Mesothelial cell of epicardium (in vitro differentiated cells): ENCODE measurements at places on chromosomes 12 and 14. TPM values are rescaled to one million over a fixed set of nuclear protein-coding genes. Genes with fewer than 3 reads are reported as not detected.

The RNASE7 gene
- total RNA-seq, result 0.29 to 0.66 TPM (median 0.34 TPM) in 3 replicates

The KCNJ8 gene
- total RNA-seq, result 2.9 to 3.9 TPM (median 3.6 TPM) in 3 replicates

The HOXC9 gene
- total RNA-seq, result 1.1 to 2.0 TPM (median 1.6 TPM) in 3 replicates

The DHRS2 gene
- total RNA-seq, result 1.2 to 1.6 TPM (median 1.5 TPM) in 3 replicates

The MSRB3 gene
- 19.9 to 20.4 TPM (median 19.9 TPM) in 3 replicates for total RNA-seq

The LRRIQ1 gene
- 3.8 to 4.2 TPM (median 4.0 TPM) in 3 replicates for total RNA-seq

The KRT73 gene
- not detected in 3 replicates for total RNA-seq

GRCh38 chr12:107356266-107356936, 263.1 kb upstream of the CRY1 start:
- H3K4me3 ChIP-seq, result no peak overlapping the region
- no peaks in the 10 kb centered on the region for H3K4me1 ChIP-seq
- no peaks in the 10 kb centered on the region for H3K36me3 ChIP-seq
- peaks cover 18% of the 10 kb centered on the region for H3K27me3 ChIP-seq
- DNase-seq, result no peak

- H3K36me3 ChIP-seq, result peaks cover 5% of the 10 kb centered on the region
- no peak overlapping the region for H3K4me3 ChIP-seq
- DNase-seq, result no peak
- H3K4me1 ChIP-seq, result peaks cover 28% of the 10 kb centered on the region
- H3K27me3 ChIP-seq, result no peaks in the 10 kb centered on the region
These were observed 33.4 kb downstream of the TSPAN9 start for GRCh38 chr12:3110578-3110977.

GRCh38 chr14:32230695-32231280, 27.7 kb upstream of the RNU6-8 start:
- no peak for DNase-seq
- H3K36me3 ChIP-seq, result peaks cover 4% of the 10 kb centered on the region
- H3K27ac ChIP-seq, result peak overlapping the region; percentile 11
- no peak overlapping the region for H3K4me3 ChIP-seq
- H3K27me3 ChIP-seq, result no peaks in the 10 kb centered on the region

GRCh38 chr14:38073641-38074040, 134.1 kb upstream of the SSTR1 start:
- no peaks in the 10 kb centered on the region for H3K27me3 ChIP-seq
- H3K4me1 ChIP-seq, result peaks cover 6% of the 10 kb centered on the region
- DNase-seq, result no peak
- no peak overlapping the region for H3K4me3 ChIP-seq

GRCh38 chr14:102238131-102238530, 66.8 kb downstream of the MOK start:
- no peak overlapping the region for H3K27ac ChIP-seq
- H3K36me3 ChIP-seq, result no peaks in the 10 kb centered on the region
- H3K27me3 ChIP-seq, result no peaks in the 10 kb centered on the region

- H3K27me3 ChIP-seq, result no peaks in the 10 kb centered on the region
- no peak for DNase-seq
- no peaks in the 10 kb centered on the region for H3K36me3 ChIP-seq
- no peak overlapping the region for H3K4me3 ChIP-seq
- H3K27ac ChIP-seq, result no peak overlapping the region
- no peaks in the 10 kb centered on the region for H3K4me1 ChIP-seq
These were observed 12.2 kb downstream of the ITPK1 start for GRCh38 chr14:93103392-93104080.

GRCh38 chr12:33439587-33440011, at the start of gene SYT10:
TSS of gene SYT10 (minus strand) at chr12:33439819. CDS start at chr12:33439522, 297 bp downstream.
- H3K4me1 ChIP-seq, result peaks cover 32% of the 10 kb centered on the region
- H3K27me3 ChIP-seq, result peaks cover 12% of the 10 kb centered on the region
- peak; percentile 27 for DNase-seq
- peak within 1 kb of the TSS; percentile 90 for H3K4me3 ChIP-seq
- no peaks in the 10 kb centered on the region for H3K36me3 ChIP-seq

DNA sequence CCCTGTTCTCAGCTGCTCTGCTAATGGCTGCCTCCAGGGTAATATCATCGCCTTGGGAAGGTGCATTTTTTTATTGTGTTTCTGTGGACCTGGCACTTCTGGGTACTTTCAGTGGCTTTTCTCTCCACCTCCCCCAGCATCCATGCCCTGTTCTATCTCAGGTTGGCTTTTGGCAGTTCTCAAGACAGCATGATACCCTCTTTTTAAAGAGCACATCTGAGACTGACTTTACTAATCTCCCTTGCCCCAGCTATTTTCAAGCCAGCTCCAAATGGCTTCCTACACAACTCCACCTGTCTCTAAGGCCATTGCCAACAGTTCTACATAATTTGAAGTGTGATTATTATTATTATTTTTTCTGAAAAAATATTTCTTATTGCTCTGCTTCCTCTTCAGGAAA, 39.1 kb downstream of the CCDC175 start:
- H3K27ac ChIP-seq, result no peak overlapping the region
- H3K4me3 ChIP-seq, result no peak overlapping the region

DNA sequence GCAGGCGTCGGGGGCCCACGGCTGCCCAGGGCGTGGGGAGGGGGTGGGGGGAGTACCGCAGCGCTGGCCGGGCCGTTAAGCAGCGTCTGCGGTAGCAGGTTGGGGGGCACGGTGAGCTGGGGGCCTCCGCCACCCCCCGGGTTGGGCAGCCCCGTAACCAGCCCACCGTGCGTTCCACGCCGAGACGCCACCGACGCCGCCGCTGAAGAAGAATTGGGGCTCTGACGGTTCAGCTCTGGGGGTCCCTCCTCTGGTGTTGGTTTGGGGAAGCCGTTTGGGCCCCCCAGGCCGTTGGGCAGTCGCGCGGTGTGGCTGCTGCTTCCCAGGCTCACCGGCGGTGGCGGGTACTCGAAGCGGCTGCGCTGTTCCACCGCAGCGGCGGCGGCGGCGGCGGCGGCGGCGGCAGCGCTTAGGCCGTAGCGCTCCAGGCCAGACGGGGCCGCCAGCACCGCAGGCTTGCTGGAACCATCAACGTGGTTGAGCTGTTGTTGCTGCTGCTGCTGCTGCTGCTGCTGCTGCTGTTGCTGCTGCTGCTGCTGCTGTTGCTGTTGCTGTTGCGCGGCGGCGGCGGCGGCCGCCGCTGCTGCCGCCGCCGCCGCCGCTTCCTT, 1.5 kb downstream of the IRF2BPL start:
- H3K4me3 ChIP-seq, result peak overlapping the region; percentile 88
- H3K36me3 ChIP-seq, result peaks cover 13% of the 10 kb centered on the region
- H3K27me3 ChIP-seq, result no peaks in the 10 kb centered on the region
- no peak for DNase-seq

DNA sequence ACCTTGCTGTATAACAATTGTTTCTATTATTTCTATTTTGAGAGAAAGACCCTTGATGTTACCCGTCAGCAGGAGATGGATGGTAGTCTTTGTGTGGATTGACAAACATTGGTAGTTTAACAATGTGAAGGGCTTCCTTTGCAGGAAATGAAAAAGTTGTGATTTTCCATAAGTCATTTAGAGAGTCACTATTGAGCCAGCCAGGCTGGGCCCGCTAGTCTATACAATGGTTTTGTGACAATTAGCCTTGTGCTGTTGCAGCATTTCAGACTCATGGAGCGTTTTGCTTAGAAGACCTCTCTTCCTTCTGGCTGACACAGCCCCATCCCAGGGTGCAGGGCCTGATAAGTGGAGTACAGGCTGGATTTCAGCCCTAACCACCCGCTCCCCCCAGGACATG, 18.3 kb upstream of the SLC38A2 start:
- H3K36me3 ChIP-seq, result peaks cover 3% of the 10 kb centered on the region
- H3K27ac ChIP-seq, result no peak overlapping the region
- no peaks in the 10 kb centered on the region for H3K27me3 ChIP-seq
- DNase-seq, result no peak
- H3K4me1 ChIP-seq, result peaks cover 40% of the 10 kb centered on the region

- no peak overlapping the region for H3K27ac ChIP-seq
- peak overlapping the region; percentile 61 for H3K4me3 ChIP-seq
- peaks cover 4% of the 10 kb centered on the region for H3K27me3 ChIP-seq
These were observed 84.1 kb upstream of the GNG2 start for GRCh38 chr14:51776102-51776894.

GRCh38 chr12:5840944-5841343, 104.1 kb downstream of the ANO2 start:
- no peak for DNase-seq
- peaks cover 16% of the 10 kb centered on the region for H3K27me3 ChIP-seq
- H3K36me3 ChIP-seq, result no peaks in the 10 kb centered on the region

DNA sequence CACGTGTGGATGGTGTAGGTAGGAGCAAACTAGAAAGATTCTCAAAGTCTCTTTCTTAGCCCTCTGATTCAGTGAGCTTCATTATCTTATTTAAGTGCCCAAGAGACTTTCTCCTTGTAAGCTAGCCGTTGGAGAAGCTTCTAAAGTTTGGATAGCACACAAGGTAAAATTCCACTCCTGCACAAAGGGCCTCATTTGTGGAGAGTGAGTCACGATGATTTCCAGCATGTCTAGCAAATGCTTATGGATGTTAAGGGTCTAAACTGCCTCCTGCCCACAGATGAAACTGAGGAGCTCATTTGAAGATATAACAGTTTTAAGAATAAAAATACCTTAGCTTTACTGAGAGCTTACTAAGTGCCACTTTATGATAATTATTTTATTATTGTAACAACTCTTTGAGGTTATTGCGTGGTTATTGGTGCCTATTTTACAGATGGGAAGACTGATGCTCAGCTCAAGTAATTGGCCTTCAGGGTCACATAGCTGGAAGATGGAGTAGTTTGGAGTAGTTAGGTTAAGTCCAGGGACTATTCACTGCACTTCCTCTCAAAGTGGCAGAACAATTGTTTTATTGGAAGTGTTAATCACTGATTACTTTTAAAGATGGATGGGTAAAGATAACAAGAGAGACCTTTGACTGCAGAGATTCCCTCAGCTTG, 78.7 kb upstream of the HIF1A start:
- peak overlapping the region; percentile 82 for H3K27ac ChIP-seq
- H3K27me3 ChIP-seq, result no peaks in the 10 kb centered on the region
- no peak overlapping the region for H3K4me3 ChIP-seq
- no peaks in the 10 kb centered on the region for H3K36me3 ChIP-seq
- peaks cover 33% of the 10 kb centered on the region for H3K4me1 ChIP-seq
- DNase-seq, result no peak

DNA sequence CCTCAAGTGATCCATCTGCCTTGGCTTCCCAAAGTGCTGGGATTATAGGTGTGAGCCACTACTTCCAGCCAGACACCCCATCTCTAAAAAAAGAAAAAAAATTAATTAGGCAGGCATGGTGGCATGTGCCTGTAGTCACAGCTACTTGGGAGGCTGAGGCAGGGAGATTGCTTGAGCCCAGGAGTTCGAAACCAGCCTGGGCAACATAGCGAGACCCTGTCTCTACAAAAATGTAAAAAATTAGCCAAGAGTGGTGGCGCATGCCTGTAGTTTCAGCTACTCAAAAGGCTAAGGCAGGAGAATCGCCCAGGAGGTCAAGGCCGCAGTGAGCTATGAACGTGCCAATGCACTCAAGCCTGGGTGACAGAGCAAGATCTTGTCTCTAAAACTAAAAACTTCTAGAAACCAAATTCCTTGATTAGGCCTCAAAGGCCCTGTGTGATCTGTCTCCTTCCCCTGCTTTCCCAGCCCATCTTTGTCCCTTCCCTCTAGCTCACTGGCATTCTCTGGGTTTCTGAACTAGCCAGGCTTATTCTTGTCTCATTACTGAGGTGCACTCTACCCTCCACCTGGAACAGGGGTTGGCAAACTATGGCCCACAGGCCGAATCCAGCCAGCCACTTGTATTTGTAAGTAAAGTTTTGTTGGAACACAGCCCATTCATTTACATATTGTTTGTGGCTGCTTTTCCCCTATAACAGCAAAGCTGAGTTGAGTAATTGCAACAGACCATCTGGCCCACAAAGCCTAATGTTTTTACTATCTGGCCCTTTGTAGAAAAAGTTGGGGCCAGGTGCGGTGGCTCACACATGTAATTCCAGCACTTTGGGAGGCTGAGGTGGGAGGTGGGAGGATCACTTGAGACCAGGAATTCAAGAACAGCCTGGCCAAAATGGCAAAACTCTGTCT, 17.2 kb upstream of the TPCN1 start:
- peaks cover 6% of the 10 kb centered on the region for H3K36me3 ChIP-seq
- no peaks in the 10 kb centered on the region for H3K27me3 ChIP-seq
- no peak overlapping the region for H3K4me3 ChIP-seq
- no peak overlapping the region for H3K27ac ChIP-seq
- no peaks in the 10 kb centered on the region for H3K4me1 ChIP-seq

GRCh38 chr12:64663015-64663414, 52.7 kb downstream of the RASSF3 start:
- H3K4me3 ChIP-seq, result no peak overlapping the region
- DNase-seq, result no peak
- peaks cover 21% of the 10 kb centered on the region for H3K4me1 ChIP-seq
- H3K27ac ChIP-seq, result no peak overlapping the region

DNA sequence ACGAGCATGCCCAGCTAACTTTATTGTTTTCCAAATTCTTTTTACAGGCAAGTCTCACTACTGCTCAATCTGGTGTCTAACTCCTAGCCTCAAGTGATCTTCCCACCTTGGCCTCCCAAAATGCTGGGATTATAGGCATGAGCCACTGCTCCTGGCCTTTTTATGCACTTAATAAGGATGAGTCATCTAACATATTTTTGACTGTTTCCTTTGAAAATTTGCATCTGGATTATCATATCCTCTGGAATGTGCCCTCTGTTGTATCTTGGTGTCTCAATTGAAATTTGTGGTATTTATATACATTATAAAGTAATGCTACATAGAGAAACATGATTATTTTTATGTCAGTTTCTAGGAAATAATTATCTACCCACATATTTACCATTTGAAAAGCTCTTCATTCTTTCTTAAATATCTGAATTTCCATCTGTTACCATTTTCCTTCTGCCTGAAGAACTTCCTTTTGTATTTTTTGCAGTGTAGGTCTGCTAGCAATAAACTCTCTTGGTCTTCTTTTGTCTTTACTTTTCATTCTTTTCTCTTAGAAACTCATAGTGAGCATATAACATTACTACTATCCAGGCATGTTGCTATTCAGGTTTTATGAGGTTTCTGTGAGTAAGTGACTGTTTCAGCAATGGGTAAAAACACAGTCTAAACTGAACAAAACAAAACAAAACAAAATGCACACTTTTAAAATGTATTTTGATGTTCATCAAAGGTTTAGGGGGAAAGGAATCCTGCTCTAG, 52.8 kb upstream of the CNOT2 start:
- peak overlapping the region; percentile 21 for H3K27ac ChIP-seq
- DNase-seq, result no peak
- H3K4me1 ChIP-seq, result peaks cover 5% of the 10 kb centered on the region
- peaks cover 1% of the 10 kb centered on the region for H3K36me3 ChIP-seq
- no peak overlapping the region for H3K4me3 ChIP-seq

GRCh38 chr12:108633534-108634248, at the start of gene SELPLG:
TSS of gene SELPLG (minus strand) at chr12:108633894. CDS start at chr12:108624307, 9,587 bp downstream.
- no peak for DNase-seq
- no peaks in the 10 kb centered on the region for H3K27me3 ChIP-seq
- peaks cover 41% of the 10 kb centered on the region for H3K4me1 ChIP-seq

DNA sequence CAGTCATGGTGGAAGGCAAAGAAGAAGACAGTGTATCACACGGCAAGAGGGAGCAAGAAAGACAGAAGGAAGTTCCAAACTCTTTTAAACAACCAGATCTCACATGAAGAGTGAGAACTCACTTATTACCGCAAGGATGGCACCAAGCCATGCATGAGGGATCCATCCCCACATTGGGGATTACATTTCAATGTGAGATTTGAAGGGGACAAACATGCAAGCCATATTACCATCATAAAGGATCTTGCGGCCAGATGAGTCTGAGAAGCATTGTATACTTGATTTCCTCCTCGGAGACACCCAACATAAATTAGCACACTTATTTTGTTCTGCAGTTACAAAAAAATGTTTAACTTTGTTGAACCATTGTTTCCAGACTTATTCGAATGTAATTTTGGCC, 66.5 kb downstream of the TBK1 start:
- DNase-seq, result no peak
- H3K27ac ChIP-seq, result no peak overlapping the region
- no peak overlapping the region for H3K4me3 ChIP-seq
- H3K36me3 ChIP-seq, result no peaks in the 10 kb centered on the region

GRCh38 chr12:119060847-119061796, 79.8 kb downstream of the SRRM4 start:
- H3K4me3 ChIP-seq, result no peak overlapping the region
- H3K27ac ChIP-seq, result no peak overlapping the region
- DNase-seq, result peak; percentile 81
- H3K36me3 ChIP-seq, result no peaks in the 10 kb centered on the region
